CD4-positive, alpha-beta memory T cell (primary cell): ENCODE measurements at places on chromosomes 16 and 17. TPM values are rescaled to one million over a fixed set of nuclear protein-coding genes. Genes with fewer than 3 reads are reported as not detected.

Gene ASIC2
- not detected for total RNA-seq

Gene TERF2IP
- total RNA-seq = 108 TPM

- no peak for DNase-seq
Observed at GRCh38 chr16:85202051-85202601, 89.9 kb upstream of the CIBAR2 start.

DNA sequence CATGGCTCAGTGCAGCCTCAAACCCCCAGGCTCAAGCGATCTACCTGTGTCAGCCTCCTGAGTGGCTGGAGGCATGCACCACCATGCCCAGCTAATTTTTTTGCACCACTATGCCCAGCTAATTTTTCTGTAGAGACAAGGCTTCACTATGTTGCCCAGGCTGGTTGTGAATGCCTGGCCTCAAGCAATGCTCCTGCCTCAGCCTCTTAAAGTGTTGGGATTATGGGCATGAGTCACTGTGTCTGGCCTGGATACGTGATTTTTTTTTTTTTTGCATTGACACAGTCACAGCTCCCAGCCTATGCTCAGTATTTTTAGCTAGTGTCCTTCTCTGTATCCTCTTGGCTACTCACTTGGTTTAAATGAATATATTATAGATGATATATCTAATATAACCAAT, 377.0 kb upstream of the TNRC6C start:
- DNase-seq = no peak

DNA sequence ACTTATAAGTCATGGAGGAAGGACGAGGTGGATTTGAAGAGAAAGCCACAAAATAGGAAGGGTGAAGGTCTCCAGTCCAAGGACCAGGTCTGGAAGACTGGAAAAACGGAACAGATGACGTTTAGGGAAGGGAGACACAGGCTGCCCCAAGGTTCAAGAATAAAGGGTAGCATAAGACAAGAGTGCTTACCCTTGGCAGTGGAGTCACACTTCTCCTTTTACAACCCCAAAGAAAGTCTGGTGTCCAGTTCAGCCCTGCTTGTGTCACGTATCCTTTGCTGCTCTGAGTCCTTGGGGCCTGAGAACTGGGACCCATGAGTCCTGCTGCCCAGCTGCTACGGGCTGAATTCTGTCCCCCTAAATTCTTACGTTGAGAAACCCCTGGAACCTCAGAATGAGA, 13.0 kb upstream of the GGA2 start:
- DNase-seq = no peak

- no peak for DNase-seq
Observed at GRCh38 chr17:48754500-48755261, 26.1 kb upstream of the HOXB13 start.

Gene CCL17
- total RNA-seq = not detected

GRCh38 chr16:86899757-86900156, 321.4 kb downstream of the FOXL1 start:
- no peak for DNase-seq

- no peak for DNase-seq
Observed at GRCh38 chr17:45388604-45389325, 43.9 kb downstream of the ARHGAP27 start.

DNA sequence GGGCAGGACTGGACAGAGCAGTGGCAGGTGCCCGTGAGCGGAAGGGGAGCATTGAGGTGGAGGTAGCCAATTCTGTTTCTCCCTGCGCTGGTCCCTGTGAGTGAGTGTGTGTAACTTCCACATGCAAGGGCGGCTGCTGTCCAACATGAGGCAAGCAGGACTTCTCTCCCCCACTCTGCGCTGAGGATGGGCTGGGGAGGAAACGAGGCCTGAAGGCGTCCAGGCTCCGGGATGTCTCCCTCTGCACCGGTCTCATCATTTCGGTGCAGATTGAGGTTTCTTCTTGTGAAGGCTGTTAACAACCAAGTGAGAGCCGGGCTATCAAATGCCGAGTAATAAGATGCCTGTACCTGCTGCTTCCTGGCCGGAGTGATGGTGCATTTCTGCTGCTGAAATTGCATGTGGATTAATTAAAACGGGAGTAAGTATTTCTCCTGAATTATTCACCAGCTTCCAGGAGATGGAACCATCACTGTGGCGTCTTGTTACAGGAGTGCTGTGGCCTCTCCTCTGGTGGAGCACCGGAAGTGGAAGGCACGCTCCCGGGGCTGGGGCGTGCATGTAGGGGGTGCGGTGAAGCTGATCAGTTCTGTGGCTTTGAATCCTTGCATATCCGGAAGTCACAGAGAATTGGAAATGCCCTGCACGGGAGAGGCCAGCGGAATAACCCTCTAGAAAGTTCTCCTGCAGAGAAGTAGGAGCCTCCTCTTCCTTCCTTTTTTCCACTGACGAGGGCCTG, 41.7 kb upstream of the MGAT5B start:
- no peak for DNase-seq

DNA sequence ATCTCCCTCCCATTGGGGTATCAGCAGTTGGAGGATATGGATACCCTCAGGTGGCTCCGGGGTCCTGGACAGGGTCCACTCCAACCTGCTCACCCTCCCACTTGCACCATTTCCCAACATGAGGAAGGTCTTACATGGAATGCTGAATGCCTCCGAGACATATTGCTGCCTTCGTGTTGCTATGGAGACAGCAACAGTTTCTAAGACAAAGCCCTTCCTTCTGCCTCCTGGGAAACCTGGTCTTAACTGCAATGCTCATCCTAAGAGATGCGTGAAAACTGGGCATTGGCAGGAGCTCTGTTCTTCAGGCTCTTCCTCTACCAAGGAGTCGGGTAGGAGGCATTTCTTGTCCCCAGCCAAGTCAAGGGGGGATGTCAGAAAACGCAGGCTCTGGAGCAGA, 45.2 kb downstream of the ST3GAL2 start:
- no peak for DNase-seq

Gene ATP2A1
- 0.94 TPM for total RNA-seq

Gene SPATA32
- total RNA-seq = 0.22 TPM

GRCh38 chr17:32596206-32596605, 109.4 kb downstream of the CDK5R1 start:
- no peak for DNase-seq

Gene VASN
- total RNA-seq = 0.11 TPM

Gene MFAP4
- not detected for total RNA-seq

DNA sequence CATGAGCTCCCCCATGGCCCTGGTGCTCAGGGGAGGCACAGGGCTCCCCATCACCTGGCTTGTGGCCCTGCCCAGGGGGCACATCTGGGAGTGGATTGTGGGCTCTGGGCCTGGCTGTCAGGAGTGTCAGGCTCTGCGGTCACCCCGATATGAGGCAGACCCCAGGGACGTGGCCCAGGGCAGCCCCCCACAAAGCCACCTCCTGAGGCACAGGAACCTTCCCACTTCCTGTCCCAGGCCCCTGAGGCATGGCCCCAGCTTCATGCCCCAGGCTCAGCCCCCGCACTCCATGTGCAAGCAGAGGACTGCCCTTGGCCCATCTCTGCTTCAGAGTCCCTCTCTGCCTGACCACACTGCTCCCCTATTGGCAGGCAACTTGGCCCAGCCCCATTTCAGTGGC, 160.3 kb downstream of the PCTP start:
- no peak for DNase-seq

Gene C16orf78
- not detected for total RNA-seq

DNA sequence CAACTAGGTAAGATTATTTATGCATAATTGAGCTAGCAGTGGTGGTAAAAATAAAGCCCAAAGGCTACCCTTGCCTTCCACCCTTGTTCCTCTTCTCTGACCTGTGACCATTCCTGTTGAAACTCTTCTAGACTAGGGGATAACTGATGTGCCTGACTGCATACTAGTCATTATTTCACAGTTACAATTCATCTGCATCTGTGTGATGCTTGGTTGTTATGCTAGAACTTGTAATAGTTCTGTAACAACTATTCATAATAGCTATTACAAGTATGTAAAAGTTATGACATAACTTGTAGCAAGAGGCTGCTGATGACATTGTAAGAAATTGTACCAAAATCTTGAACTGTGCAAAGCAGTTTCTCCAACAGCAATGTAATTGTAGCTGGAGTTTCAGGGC, 2.4 kb upstream of the VAC14 start:
- DNase-seq = no peak

DNA sequence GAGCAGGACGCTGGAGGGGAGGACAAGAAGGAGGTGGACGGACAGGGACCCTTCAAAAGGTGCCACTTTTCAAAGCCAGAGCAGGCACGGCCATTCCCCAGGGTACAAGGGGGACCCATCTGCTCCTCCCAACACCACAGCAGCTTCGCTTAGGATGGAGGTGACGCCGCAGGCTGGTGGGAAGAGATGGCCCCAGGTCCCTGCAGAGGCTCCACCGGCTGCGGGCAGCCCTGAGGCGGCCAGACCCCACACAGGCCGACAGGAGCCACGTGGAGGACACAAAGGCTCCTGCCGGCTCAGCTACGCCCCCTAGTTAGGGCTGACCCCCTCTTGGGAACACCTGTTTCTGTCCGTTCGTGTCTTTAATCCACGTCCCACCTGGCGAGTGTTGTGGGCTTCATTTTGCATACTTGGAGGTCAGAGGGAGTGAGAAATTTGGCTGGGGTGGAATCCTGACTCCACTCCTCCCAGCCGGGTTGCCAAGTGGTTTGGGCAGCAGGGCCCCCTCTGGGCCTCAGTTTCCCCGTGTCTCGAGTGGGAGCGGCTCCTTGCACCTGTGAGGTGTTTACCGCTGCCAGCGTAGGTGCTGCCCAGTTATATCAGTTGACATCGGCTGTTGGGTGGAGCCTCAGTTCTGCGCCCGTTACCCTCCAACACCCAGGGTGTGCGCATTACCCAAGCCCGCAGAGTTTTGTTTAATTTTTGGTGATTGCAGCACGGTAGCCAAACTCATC, 5.8 kb upstream of the FN3KRP start:
- DNase-seq = no peak

- no peak for DNase-seq
Observed at GRCh38 chr16:75820672-75821071, 94.4 kb upstream of the CPHXL start.

Gene MT4
- total RNA-seq = not detected

GRCh38 chr16:75256696-75257343, 5.4 kb upstream of the BCAR1 start:
- DNase-seq = no peak

DNA sequence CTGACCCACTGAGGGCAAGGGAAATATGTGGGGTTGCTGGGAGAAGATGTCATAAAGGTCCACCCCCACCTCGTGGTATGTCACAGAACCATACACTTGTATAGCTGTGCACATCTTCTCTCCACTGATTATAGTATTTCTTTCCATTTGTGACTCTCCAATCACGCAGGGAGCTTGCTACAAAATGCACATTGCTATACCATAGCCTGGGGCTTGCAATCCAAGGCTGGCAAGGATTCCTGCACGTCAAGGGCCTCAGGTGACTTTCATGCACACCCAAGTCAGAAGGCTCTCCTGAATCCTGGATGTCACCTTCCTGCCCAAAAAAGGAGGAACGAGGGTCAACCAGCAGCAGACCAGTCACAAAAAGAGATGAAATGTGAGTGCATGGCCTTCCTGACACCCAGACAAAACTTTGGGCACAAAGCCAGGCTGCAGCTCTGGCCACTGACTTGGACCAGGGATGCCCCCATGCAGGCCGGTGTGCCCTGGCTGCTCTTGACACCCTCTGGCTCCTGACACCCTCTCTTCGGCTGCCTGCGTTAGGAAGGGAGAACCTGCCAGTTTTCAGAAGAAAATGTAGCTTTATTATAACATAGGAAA, 12.1 kb downstream of the TBC1D26 start:
- no peak for DNase-seq

GRCh38 chr17:76547183-76547641, 7.4 kb downstream of the PRCD start:
- DNase-seq = peak; percentile 37
